ENCODE measurements at places on chromosomes 5 and 9. TPM values are rescaled to one million over a fixed set of nuclear protein-coding genes. Genes with fewer than 3 reads are reported as not detected.

The CEMIP2 gene
- total RNA-seq: 71.9 TPM

The PCDHB2 gene
- total RNA-seq: not detected

The WNT8A gene
- not detected for total RNA-seq

DNA sequence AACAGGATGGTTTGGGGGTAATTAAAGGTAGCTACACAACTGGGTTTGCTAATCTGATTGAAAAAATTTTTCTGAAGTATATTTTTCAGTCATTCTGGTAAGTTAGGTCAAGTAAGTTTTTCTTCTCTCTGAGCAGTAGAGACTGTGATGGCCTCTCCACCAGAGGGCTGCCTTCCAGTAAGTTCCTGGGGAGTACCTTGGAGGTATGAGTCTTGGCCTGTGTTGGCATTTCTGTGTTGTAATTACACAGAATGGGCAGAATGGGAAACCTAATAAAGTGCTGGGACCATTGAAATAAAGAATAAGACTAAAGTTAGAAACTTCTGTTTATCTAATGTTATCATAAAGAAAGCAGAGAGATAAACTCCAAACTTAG is 430.8 kb downstream of the ARHGEF28 start:
- H3K36me3 ChIP-seq: no peaks in the 10 kb centered on the region
- DNase-seq: no peak
- no peak overlapping the region for H3K27ac ChIP-seq

- no peaks in the 10 kb centered on the region for H3K27me3 ChIP-seq
- H3K27ac ChIP-seq: no peak overlapping the region
- no peaks in the 10 kb centered on the region for H3K36me3 ChIP-seq
- H3K4me3 ChIP-seq: no peak overlapping the region
Observed at GRCh38 chr5:124238350-124238749, 508.1 kb downstream of the ZNF608 start.

DNA sequence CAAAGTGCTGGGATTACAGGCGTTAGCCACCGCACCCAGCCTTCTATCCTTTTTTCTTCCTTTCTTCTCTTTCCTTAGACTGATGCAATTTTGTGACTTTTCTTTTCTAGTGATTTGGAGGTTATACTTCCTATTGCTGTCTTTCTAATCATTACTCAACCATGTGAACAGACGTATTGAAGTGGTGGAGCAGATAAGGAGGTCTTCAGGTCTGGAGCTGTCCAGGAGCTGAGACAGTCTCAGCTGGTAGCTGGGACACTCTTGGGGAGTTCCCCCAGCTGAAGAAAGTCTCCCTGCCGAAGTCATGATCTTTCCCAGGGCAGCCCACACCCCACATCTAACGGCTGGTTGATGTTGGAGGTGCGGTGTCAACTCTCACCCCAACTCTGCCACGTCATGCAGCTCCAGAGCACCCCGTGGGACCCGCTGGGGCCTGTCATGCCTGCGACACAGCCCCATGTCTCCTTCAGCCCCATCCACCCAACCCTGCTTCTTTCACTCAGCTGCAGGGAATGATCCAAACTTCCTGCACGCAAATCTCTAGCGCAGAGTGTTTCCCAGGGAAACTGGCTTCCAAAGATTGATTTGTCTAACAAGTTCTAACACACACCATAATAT is 41.1 kb downstream of the NSUN2 start:
- no peaks in the 10 kb centered on the region for H3K4me1 ChIP-seq
- no peak for DNase-seq
- no peaks in the 10 kb centered on the region for H3K27me3 ChIP-seq
- peaks cover 8% of the 10 kb centered on the region for H3K36me3 ChIP-seq

GRCh38 chr9:6014670-6015270 is 654 bp downstream of the RANBP6 start:
- peak overlapping the region; percentile 96 for H3K4me3 ChIP-seq
- H3K27me3 ChIP-seq: no peaks in the 10 kb centered on the region
- H3K27ac ChIP-seq: peak overlapping the region; percentile 99
- H3K4me1 ChIP-seq: peaks cover 34% of the 10 kb centered on the region

DNA sequence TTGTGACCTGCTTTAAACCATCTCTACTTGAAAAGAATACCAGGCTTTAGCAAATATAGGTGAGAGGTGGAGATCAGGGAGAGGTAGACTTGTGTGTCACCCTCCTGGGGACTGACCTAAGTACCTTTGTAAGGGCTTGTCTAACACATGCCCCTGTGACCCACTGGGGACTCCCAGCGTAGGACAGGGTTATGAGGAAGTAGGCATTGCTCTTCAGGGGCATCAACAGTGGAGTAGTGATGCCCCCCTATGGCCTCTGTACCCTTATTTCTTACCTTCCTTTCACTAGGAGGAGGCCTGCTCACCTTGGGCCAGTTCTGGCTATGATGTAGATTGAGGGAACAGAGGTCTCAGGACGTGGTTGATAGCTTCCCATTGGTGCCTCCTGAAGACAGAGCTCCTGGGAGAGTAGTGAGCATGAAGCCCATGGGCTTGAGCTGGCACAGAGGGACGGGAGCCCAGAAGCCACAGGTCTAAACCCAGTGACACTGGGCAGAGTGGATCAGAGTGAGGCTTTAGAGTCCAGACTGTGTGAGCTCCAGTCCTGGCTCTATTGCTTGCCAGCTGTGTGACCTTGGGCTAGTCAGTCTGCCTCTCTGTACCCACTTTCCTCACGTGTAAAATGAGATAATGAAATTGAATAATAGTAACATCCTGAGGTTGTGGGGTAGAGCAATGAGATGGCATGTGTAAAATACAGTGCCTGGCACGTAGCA is 191.7 kb downstream of the AOPEP start:
- H3K27me3 ChIP-seq: no peaks in the 10 kb centered on the region
- peaks cover 3% of the 10 kb centered on the region for H3K4me1 ChIP-seq
- H3K36me3 ChIP-seq: no peaks in the 10 kb centered on the region
- no peak for DNase-seq
- H3K27ac ChIP-seq: peak overlapping the region; percentile 0

GRCh38 chr9:90637626-90638025 is 5.0 kb downstream of the DIRAS2 start:
- no peak overlapping the region for H3K4me3 ChIP-seq
- peaks cover 11% of the 10 kb centered on the region for H3K27me3 ChIP-seq
- no peaks in the 10 kb centered on the region for H3K36me3 ChIP-seq
- peaks cover 9% of the 10 kb centered on the region for H3K4me1 ChIP-seq

All from naive thymus-derived CD8-positive, alpha-beta T cell (primary cell).